ENCODE measurements at places on chromosomes 11 and 22.

DNA sequence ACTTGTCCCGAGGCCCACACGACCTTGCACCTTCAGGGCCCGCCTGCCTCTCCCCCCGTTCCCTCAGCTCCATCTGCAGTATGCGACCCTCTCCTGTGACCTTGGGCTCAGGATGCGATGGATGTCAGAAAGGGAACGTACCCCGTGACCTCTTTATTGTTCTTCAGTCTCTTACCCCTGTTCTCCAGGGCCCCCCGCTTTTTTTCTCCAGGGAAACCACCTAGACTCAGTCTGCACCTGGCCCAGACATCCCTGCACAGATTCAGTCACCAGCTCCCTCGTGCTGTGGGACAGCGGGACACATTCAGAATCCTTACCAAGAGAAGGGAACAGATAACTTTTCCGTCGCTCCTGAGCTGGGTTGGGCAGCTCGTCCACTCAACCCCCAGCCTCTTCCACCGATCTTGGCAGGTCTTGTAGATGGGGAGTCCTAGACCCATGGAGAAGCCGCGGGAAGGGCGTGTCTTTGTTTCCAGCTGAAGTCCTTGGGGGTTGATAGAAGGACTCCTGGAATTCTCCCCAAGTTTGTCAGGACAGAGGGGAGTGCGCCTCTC, 1.4 kb upstream of the PHOX2A start:
- DNase-seq: no peak

- no peak for DNase-seq
These were observed 25.0 kb upstream of the RPS13 start for GRCh38 chr11:17102462-17102861.

- no peak for DNase-seq
These were observed 4.4 kb downstream of the EFEMP2 start for GRCh38 chr11:65868076-65868667.

DNA sequence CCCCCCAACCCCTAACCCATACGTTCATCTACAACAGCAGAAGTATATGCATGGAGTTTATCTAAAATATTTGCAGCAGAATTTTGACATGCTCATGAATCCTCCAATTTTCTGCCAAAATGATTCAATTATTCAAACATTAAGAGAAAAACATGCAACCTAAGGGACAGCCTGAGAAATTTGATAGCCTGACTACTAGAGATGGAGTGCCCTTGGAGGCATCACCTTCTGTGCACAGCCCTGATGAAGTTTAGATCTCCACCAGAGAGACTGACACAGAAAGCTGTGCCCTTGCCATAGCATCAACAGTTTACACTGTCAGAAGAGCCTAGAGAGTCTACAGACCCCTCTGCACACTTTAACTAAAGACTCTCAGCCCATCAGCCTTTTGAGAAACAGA, 217.7 kb downstream of the LUZP2 start:
- DNase-seq: no peak

DNA sequence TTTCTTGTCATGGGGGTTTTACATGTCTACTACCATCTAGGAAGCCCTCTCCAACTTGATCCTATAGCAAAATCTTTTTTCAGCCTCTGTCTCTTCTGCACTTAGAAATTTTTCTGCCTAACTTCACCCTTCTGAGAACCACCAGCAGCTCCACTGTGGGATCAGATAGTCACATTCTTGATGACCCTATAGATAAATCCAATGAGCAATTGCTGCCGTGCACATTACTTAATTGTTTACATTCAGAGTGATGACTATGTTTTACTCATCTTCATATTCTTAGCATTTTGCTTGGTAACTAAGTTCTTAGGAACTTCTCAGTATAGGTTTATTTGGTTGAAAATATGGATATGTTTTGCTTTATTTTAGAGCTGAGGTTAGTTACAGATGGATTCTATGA, 12.4 kb upstream of the ETS1 start:
- DNase-seq: no peak

- DNase-seq: no peak
These were observed 768 bp upstream of the CDKN1C start for GRCh38 chr11:2886191-2886894.

DNA sequence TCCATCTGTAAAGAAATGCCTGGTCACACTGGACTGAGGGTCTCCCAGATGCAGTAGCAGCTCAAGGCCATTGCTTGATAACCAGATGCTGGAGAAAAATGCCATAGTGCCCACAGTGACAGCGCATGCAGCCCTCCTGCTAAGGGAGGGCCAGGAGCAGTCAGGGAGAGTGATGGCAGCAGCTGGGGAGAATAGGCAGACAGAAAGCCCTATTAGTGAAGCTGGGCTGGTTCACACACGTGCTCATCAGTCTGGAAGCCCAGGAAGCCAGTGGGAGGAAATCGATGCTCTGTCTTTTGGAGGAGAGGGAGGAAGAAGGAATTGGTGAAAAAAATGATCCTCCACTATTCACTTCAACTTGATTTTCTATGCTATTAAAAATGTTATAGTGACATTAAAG, 82.9 kb downstream of the OSBP2 start:
- no peak for DNase-seq

DNA sequence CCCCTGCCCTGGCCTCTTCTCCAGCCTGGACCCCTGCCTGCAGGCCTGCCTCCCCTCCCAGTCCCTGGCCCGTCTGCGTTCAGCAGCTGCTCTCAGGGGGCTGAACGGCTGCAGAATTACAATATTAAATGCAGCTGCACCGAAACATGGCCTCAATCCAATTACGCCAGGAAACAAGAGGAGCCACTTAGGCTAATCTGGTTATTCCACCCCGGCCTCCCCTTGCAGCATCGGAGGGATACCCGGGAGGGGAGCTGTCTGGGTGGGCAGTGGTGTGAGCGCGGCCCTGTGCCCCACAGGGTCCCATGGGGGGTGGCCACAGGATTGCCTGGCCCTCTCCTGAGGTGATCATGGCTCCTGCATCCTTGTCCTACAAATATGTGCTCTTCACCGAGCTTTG, 42.6 kb downstream of the FLRT1 start:
- DNase-seq: no peak

- no peak for DNase-seq
These were observed 12.5 kb upstream of the CHST1 start for GRCh38 chr11:45677770-45678512.

All from activated CD8-positive, alpha-beta memory T cell treated with anti-CD3 and anti-CD28 coated beads for 1 hour (primary cell).